ENCODE measurements at places on chromosomes 4 and X.

DNA sequence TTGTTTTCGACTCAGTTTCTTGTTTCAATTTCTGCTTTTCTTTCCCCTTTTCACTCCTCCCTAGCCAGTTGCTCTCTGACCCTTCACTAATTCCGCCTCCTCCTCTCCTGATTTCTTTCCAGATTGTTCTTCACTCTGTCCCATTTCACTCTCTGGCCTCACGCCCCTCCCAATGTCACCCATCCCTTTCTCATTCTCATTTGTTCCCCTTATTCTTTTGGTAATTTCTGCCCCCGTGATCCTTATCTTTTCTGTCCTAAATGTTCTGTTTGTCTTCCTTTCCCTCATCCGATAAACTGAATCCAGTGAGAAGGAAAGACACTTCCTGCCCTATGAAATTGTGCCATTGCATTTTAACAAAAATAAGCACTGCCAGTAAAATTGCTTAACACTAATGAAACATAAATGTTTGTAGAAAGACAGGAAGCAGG lies 94.5 kb upstream of the RASGEF1B start:
- no peak for DNase-seq

DNA sequence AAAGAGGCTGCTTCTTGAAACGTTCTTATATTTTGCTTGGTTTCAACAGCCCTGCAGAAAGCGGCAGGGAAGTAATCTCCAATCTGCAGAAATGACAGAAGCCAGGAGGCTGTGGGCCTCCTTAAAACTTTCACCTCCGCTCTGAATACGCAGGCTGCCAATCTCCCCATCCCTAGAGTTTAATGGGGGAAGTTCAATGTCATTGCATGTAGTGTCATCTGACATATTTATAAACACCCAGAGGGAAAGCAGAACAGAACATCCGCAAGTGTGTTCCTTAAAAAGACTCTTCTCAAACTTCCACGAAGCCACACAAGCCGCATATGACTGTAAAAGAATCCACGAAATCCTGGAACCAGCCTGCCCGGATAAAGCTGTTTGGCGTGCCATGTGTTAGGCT lies 148.8 kb upstream of the TBL1X start:
- no peak for DNase-seq

DNA sequence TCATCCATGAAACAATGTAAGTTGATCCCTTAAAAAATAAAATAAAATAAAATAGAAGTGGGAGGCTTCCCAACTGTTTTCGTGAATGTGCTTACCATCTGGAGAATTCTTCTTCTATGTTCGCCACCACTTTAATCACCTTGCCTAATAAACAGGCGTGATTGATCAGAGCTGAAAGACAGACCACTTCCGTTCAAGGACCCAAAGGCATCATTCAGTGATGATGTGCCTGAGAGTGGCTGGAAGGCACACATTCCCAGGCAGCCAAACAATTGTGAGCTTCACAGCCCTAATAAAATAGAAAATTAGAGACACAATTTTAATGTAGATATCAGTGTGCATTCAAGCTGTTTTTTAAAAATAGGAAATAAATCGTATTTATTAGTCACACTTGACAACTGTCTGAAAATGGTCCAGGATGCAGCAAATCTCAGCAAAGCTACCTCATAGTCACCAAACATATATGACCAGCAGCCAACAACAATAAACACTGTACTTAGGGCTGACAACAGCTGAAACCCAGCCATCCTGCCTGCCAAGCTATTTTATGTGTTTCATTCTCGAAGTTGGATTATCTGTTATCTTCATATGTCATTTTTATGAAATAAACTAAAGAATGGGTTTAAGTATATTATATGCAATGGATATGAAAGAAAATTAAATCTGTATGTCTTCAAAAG lies 163.2 kb upstream of the FAM9B start:
- DNase-seq = no peak

GRCh38 chr4:11564021-11564420 lies 135.3 kb upstream of the HS3ST1 start:
- DNase-seq = no peak

GRCh38 chrX:119682019-119682989 lies 10.7 kb downstream of the SEPTIN6 start:
- DNase-seq = no peak

- DNase-seq = no peak
These were observed 37.4 kb downstream of the LHFPL1 start for GRCh38 chrX:112642349-112642748.

GRCh38 chr4:169092889-169093522 lies 83.0 kb upstream of the CBR4 start:
- DNase-seq = no peak

DNA sequence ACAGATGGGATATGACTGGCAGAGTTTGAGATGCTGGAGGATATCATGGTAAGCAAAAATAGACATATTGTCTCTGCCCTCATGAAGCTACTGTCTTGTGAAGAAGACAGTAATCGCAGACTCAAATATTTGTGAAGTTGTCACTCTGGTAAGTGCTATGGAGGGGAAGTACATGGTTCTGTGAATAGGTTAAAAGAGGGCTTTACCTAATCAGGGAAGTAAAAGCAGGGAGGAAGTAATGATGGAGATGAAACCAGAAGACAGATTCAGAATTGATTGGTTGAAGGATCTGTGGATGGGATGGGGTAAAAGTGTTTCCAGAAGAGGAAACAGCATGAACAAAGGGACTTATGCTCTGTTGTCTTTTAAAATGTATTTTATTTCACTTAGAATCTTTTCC lies 19.3 kb upstream of the MAGED1 start:
- DNase-seq = no peak

DNA sequence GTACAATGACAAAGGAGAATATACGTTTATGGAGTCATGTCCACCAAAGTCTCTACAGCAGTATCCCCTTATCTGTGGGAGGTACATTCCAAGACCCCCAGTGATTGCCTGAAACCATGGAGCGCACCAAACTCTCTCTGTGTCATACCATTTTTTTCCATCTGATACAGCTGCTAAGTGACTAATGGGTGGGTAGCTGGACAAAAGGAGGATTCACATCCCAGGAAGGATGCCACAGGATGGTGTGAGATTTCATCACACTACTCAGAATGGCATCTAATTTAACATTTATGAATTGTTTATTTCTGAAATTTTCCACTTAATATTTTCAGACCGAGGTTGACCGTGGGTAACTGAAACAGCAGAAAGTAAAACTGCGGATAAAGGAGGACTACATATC lies 49.8 kb upstream of the AGA start:
- DNase-seq = no peak

DNA sequence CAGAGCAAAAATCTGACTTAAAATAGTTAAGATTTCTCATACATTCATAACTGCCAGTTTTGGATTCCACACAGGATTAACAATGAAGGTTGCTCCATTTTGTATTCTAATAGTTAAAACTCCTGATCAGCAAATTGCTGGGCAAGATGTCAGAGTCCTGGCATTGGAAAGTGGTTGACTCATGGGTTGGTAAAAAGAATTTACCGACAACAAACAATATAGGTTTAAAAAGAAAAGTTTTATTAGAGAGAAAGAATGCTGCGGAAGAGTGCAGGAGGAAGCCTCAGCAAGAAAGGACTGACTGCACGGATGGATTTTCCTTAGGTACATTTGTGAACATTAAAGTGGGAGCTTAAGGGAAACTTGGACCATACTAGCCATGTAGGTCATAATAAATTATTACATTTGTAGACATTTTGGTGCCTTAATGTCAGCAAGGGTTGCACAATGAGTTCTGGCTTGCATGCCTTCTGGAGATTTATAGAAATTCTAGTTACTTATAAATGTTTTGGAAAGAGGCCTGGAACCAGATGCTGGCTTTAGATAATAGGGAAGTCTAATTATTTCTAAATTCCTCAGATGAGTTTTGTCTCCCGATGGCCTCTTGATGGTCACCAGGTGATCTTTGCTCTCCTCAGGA lies 25.4 kb upstream of the IL2 start:
- no peak for DNase-seq

DNA sequence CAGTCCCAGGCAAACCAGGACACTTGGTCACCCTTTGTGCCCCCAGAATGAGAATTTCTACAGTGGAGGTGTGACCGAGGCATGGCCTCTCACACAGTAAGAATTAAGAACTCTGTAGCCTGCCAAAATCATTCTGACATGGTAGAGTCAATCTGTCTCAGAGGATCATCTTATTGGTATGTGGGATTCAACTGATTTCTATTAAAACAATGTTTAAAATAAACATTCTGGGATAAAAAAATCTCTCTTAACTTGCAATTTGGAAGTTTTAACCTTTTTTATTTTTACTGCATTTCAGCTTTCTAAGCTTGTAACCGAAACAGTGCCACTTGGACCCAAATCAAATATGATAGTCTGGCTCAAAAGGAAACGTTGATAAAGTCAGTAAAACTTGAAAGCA lies 165.4 kb upstream of the LDB2 start:
- no peak for DNase-seq

DNA sequence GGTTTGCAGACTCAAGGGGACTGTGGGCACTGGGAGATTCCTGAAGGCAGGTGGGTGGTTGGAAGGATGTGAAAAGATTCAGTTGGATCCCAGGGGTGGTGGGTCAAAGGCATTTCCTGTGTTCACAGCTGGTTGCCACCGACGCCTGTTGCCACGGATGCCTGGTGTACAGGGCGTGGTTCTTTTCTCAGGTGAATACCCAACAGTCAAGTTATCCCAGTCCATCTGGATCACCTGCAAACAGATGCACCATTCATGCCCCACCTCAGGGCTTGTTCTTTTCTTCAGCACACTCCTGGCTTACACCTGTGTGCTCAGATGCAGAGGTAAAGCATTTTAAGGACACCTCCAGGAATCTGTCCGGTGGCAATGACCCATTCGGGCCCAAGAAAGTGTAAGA lies 55.8 kb upstream of the SHOX start:
- no peak for DNase-seq

- no peak for DNase-seq
These were observed 724 bp downstream of the THOC2 start for GRCh38 chrX:123731987-123732669.

DNA sequence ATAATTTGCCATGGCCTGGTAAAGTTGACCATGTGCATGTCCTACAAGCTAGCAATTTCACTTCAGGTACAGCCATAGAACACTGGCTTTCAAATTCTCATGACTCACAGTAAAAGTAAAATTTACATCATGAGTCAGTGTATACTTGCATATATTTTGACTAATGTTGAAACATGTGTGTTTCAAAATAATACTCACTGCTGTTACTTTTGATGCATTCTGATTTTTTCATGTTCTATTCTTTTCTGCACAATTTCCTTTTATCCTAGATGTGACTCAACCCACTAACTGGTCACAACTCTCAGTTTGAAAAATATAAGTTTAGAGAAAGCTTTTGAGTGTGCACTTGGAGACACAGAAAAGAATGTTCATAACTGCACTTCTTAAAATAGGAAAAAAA lies 365.7 kb downstream of the FGF13 start:
- DNase-seq = no peak

- DNase-seq = no peak
These were observed 28.7 kb upstream of the STOX2 start for GRCh38 chr4:183876268-183876934.

- DNase-seq = no peak
These were observed 103.4 kb upstream of the LNX1 start for GRCh38 chr4:53694666-53695065.

- DNase-seq = no peak
These were observed 103.3 kb upstream of the RBPJ start for GRCh38 chr4:26217481-26217880.

DNA sequence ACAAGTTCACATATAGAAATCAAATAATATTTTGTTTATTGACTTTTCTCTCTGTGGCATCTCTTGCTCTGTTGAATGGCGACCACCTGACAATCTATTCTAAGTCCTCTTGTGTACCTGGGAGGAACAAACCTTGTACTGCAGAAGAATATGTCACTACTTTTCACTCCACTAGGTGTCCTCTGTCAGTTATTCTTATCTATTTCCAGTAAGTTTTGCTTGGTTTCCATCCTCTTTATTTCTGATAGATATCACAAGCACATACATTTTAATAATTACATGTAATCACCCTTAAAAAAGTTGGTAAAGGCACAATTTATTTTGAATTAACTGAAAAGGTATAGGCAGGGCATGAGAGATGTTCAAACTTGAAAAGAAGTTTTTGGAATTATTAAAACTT lies 238.4 kb downstream of the SNCA start:
- DNase-seq = no peak

DNA sequence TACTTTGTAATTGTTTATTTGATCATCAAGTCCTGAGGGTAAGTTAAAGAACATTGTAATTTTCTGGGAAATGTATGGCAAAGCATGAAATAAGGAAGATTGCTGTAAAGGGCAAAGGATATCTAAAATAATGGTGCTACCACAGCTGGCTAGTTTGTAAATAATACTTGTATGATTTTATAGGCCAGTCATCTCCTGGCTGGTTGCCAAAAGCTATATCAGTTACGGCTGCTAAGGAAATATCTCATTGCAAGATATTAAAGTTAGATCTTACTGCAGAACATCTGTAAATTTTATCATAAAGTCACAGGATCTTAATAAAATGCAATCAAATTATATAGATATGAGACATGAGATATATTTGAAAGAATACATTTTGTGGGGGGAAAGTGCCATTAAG lies 150.8 kb upstream of the CXCL13 start:
- no peak for DNase-seq

DNA sequence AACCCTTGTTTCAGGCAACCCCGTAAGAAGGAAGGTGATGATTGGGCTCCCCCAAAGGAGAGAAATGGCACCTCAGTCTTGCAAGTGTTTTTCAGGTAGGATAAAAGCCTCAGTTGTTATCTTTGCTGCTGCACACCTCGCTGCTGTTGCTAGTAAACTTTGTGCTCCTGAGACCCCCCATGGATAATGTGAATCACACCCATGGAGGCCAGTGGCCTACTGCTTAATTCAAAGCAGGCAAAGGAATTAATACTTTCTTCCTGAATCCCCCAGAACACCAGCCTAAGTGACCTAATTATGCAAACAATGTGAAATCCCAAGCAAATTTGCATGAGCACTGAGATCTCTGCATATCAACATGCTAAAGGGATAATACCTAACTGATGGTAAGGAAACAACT lies 337.5 kb downstream of the GRIA2 start:
- no peak for DNase-seq

DNA sequence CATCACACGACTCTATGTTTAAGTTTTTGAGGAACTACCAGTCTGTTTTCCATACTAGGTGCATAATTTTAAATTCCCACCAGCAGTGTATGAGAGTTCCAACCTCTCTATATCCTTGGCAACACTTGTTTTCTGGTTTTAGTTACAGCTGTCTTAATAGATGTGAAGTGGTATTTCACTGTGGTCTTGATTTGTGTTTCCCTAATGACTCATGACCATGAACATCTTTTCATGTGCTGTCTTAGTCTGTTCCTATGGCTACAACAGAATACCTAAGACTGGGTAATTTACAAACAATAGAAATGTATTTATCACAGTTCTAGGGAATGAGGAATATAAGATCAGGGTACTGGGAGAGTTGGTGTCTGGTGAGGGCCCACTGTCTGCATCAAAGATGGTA lies 51.5 kb upstream of the GPR78 start:
- no peak for DNase-seq

GRCh38 chr4:88188738-88189417 lies 30.4 kb upstream of the ABCG2 start:
- no peak for DNase-seq

DNA sequence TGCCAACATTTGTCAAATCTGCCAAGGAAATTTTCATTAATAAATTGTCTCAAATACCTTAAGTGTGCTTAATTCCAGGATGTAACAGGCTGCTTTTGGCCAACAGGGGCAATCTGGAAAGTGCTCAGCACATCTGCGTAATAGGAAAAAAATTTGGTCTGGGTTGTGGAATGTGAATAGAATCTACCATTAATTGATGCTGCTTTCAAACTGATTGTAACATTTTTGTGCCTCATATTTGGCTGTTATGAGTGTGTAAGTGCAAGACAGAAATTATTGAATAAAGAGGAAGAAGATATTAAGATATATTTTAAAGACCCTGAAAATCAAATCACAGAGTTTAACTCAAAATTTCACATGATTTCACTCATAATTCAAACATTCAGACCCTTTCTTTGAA lies 41.1 kb downstream of the REELD1 start:
- no peak for DNase-seq
